Chondrocyte (in vitro differentiated cells): ENCODE measurements at places on chromosomes 4 and X. TPM values are rescaled to one million over a fixed set of nuclear protein-coding genes. Genes with fewer than 3 reads are reported as not detected.

Gene GPRASP2
- 10.7 to 11.5 TPM (median 11.0 TPM) in 3 replicates for total RNA-seq

Gene CT45A3
- not detected in 3 replicates for total RNA-seq

Gene TCEAL5
- not detected in 3 replicates for total RNA-seq

Gene ZFP92
- total RNA-seq = 0.10 to 1.6 TPM (median 1.5 TPM) in 3 replicates
